ENCODE measurements at places on chromosomes 4 and X.
A peak's percentile ranks its signal among the peaks of the same experiment; 100 is the strongest.

GRCh38 chr4:102564399-102565059 lies 63.4 kb downstream of the NFKB1 start:
- no peak for DNase-seq

GRCh38 chr4:76002176-76002575 lies 5.1 kb downstream of the CXCL9 start:
- DNase-seq: no peak

DNA sequence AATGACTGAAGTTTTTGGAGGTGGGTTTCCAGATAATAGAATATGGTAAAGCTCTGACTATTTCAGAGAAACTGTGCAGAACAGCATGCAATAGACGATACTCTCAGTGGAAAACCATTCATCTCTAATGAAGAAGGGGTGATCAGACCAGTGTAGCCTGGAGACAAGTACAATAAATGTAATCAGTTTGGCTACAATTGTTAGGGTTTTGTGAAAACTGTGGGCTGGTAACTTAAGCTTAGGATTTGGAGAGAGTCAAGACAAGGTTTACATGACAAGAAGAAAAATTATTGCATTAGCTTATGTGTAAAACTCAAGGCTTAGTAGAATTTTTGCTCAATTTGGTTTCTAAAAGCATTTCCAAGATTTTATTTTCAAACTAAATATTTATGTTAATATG lies 241.5 kb upstream of the ANKRD50 start:
- DNase-seq: no peak

- DNase-seq: no peak
These were observed 46.8 kb downstream of the CLCN4 start for GRCh38 chrX:10203617-10204016.

DNA sequence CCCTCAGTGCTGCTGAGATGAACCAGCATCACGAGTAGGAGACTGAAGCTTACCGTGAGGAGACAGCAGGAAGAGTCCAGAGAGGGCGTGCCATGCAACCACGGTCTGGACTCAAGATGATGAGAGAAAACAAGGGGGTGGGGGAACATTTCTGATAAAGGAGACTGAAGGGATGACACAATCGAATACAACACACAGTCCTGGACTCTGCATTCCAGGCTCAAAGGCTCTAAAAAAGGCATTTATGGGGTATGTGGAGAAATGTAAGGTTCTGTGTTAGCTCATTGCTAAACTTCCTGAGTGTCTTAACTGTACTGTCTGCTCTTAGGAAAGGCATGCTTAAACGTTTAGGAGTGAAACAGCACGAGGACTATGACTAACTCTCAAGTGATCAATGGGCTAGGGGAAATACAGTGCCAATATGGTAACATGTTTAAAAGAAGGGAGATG lies 20.6 kb upstream of the IRAK1 start:
- DNase-seq: no peak

DNA sequence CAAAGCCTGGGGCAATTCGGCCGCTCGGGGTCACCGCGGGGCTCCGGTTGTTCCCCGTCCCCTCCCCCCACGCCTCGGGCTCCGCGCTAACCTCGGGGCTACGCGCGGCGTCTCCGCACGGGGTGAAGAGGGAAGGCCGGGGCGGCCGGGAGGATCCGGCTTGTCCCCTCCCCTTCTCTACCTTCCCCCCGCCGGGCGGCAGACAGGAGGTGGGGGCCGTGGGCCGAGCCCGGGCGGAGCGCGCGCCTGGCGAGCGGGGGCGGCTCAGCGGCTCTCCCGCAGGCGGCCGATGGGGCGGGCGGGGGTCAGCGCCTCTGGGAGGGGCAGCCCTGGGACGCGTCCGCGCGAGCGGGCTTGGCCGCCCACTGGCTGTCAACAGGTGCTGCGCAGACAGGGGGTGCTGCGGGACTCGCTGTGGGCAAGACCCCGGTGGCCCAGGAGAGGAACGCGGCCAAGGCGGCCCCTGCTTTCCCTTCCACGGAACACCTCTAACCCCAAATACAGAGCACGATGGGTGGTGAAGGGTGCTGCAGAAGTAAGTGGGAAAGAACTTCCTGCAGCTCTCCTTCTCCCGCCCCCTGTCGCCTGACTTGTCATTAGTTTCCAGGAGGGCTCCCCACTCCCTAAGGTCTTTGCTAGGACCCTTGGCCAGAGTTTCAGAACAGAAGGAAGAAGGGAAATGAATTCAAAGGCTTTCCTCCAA lies at the start of gene PDGFC:
Gene PDGFC, minus strand, starts transcription at position 124 of the 703 bp plus-strand sequence. CDS start 896 bp downstream, outside the sequence.
- DNase-seq: peak; percentile 45

DNA sequence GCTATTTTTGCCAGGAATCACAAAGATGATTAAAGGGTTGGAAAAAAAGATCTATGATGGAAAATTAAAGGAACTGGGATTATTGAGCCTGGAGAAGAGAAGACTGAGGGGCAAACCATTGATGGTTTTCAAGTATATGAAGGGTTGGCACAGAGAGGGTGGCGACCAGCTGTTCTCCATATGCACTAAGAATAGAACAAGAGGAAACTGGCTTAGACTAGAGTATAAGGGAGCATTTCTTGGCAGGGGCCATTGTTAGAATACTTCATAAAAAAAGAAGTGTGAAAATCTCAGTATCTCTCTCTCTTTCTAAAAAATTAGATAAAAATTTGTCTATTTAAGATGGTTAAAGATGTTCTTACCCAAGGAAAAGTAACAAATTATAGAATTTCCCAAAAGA lies 75.1 kb downstream of the NPNT start:
- DNase-seq: no peak

DNA sequence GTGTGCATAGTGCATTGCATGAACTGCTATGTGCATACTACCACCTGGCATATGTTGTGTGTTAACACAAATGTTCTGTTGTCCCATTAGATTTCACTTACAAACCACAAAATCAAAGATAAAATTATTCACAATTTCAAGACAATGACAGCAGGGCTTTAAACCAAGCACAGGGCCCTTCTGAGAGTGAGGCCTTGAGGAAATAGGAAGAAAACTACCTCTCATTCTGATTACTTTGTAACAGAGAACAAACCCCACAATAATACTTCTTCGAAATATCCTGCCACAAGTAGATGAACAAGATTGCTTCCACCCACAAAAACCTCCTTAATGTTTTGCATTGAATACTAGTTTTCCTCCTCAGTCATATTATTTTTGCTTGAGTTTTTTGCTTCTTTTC lies 85.5 kb upstream of the SPANXB1 start:
- DNase-seq: no peak

- DNase-seq: no peak
These were observed 104.9 kb upstream of the PSAPL1 start for GRCh38 chr4:7539659-7540058.

DNA sequence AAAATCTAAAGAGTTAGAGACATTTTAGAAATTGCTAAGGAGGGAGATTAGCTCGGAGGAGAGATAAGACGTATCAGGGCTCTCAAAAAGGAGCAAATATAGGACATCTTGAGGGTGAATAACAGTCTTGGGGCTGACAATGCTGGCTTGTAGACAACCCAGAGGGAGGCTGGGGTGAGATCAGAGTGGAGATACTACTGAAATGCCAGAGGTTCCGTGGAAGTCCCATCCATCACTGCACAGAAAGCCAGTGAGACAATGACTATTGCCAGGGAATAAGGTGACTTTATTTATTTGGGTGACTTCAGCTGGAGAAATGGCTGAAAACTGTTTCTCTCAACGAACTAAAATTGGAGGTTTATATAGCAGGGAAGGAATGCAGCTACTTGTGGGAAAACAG lies 838.1 kb upstream of the AGA start:
- DNase-seq: no peak

- no peak for DNase-seq
These were observed 67.8 kb downstream of the USP38 start for GRCh38 chr4:143252478-143252877.

GRCh38 chr4:144658903-144659302 lies 12.9 kb downstream of the HHIP start:
- DNase-seq: no peak

DNA sequence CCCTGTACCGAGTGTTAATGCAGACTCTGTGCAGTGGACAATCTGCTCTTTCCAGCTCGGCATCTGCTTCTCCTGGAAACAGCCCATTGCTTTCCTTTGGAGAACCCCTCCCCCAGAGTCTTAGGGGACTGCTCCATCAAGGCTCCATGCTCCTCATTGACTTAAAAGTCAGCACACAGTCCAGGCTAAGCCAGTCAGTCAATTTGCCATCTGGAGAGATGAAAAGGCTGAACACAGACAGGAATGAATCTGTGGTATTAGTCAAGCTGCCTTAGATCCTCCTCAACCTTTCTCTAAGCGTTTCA lies 20.3 kb downstream of the ATP8A1 start:
- no peak for DNase-seq

DNA sequence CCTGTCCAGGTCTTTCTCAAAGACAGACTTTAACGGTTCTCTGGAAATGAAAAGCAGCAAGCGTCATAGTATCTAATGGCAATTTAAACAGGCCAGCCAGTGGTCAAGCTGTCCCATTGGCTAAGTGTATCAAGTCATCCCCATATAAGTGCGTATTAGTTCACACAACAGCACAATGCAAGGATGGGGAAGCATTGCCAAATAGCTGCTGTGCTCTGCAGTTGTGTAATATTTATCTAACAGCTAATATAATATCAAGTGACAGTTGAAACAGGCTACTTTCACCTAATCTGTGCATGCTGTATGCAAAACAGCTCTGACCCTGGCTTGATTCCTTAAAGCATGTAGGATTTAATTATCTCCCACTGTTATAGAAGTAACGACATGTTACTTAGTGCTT lies 134.8 kb upstream of the PPARGC1A start:
- DNase-seq: no peak

GRCh38 chrX:130108647-130109428 lies 1.5 kb downstream of the ELF4 start:
- DNase-seq: no peak

DNA sequence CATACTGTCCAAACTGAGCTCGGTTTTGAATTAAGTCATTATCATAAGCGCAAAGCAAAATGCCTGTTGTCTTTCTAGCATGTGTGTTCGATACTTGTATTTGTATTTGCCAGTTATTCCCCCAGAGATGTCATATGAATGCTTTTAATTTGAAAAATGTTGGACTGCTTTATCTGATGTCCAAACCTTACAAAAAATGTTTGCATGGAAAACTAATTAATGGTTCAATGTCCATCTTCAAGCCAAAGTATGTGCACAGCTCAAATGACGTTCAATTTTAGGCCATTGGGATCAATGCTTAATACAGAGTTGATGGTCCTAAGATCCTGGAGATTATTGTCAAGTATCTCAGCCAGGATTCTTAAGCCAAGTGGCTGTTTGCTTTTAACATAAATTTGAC lies 17.2 kb upstream of the HPGDS start:
- no peak for DNase-seq

DNA sequence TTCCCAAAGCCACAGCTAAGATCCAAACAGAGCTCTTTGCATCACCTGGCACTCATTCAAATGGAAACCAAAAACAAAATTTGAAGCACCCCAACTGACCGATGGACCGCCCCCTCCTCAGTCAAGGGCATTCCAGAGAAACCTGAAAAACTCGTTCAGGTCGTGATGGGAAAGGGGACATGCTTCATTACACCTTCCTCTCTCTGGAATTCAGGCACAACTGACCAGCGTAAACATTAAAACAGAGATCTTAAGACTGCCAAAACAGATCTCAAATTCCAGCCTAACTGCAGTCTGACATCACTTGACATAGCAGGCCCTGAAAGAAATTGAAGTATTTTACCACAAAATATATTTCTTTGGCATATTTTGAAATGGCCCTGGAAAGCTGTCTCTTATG lies 28.5 kb downstream of the PTTG2 start:
- DNase-seq: no peak

- DNase-seq: no peak
These were observed 141.9 kb upstream of the STK26 start for GRCh38 chrX:131881194-131881593.

- DNase-seq: no peak
These were observed 449 bp downstream of the FBXL5 start for GRCh38 chr4:15654593-15655222.
